Skin of body (tissue), 3 donors: ENCODE measurements at places on chromosomes 6 and 20.
A peak's percentile ranks its signal among the peaks of the same experiment; 100 is the strongest.

DNA sequence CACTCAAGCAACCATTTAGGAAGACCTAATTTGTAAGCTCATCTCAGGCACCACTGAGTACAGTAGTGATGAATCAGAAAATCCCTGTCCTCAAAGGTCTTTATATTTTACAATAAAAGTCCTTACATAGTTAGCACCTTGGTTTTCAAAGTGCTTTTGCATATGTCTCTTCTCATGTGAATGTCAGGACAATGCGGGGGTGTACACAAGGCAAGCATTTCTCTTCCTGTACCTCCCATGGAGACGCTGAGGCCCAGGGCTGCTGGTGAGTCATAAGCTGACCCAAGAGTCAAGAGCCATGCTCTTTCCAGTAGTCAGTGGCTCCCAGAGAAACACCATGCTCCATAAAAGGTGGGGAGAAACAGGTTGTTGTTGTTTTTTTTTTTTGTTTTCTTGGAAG, 174.0 kb downstream of the GJA10 start:
- no peak for DNase-seq

DNA sequence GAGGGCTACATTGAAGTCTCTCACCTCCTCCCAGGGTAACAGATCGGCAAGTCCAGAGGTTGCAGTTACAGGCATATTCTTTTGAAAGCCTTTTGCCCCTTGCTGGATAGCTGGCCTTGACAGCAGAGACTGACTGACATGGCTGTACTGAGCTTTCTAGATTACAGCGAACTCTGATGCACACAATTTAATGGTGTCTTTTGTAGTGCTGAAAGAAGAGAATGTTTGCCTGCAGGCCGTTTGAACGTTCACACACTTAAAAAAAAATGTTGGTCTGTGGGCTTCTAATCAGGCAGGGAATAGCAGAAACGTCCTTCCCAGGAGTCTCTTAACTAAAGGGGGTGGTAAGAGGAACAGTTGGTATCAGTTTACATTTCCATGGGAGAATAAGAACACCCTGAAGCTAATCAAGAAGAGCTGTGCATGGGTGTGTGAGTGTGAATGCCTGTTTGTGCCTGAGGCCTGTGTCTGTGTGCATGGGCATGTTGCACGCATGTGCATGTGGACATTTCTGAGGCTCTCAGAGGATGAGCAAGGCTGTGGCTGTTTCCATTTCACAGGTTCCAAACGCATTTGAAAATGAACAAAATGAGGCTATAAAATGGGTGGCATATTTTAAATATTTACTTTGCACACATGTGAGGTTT, 213.9 kb upstream of the SSTR4 start:
- DNase-seq = peak; percentile 47

DNA sequence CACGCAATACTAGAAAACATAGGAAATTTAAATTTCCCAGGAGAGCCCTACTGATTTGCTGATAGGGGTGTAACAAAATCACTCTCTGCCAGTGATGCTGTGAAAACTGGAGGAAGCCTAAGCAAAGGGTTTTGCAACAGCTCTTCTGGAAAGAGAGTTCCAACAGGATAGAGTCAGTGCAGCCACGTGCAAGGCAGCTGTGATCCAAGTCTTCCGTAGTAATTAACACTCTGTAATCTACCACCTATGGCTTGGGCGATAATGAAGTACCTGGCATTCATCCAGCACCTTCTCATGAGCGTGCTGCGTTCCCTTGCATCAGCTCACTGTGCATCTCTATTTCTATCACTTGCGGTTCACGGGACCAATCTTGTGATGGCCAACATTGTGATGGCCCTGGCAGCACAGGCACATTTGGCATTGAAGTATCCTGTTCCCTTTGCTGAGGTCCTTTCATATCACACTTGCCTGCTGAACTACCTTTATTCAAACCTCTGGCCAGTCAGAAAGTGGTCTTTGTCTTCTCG, 48.2 kb downstream of the IRF4 start:
- peak; percentile 67 for DNase-seq

- DNase-seq = peak; percentile 90
Measured at GRCh38 chr6:16338577-16339264, 100.3 kb downstream of the GMPR start.

DNA sequence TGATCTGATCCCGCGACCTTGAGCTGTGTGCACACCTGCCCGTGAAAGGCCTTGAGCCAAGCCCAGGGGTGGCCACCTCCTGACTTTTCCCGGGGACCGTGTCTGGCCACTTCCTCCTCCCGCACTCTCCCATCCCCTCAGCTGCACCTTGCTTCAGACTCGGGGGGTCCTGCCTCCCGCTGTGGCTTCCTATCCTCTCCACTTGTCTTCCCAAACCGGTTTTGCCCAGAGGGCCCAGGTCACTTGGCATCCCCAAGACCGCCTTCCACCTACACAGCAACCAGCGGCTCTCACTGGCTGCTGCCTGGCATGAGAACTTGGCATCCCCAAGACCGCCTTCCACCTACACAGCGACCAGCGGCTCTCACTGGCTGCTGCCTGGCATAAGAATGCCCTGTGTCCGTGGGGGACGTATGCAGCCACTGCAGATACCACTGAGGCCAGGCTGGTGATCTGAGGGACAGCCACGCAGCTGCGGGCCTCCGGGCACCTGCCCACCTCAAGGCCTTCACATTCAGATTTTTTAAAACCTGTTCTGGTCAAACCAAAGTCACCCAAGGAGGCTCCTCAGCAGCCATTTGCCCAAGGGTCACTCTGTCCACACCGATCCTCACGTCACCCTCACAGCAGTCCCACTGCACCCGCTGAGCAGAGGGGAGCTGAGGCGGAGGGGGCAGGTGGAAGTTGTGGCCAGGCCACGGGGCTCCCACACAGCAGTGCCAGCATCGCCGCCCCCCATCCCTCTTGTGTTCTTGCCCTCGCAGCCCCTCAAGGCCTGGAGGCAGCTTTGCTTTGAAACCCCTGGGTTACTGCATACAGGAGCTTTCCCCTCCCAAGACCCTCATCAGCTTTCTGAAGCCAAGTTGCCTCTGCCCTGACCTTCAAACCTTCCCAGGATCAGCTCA, 245.5 kb downstream of the TAF4 start:
- DNase-seq = no peak

GRCh38 chr6:168263351-168263905, 56.1 kb downstream of the DACT2 start:
- DNase-seq = no peak

DNA sequence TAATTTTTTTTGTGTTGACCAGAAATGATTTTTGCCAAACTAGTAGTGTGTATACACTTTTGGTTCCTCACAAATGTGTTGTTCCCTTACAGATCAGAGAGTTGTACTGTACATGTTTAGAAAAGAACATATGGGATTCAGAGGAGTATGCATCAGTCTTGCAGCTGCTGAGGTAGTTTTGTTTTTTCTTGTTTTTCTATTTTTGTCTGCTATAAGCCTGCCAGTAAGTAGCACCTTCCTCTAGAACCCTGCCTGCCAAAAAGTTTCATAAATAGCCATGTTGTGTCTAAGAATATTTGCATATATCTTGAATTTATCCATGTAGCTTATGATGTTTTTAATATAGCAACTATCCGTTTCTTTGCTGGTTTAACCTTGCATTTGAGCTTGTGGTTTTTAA, 46.4 kb downstream of the ORC3 start:
- no peak for DNase-seq

DNA sequence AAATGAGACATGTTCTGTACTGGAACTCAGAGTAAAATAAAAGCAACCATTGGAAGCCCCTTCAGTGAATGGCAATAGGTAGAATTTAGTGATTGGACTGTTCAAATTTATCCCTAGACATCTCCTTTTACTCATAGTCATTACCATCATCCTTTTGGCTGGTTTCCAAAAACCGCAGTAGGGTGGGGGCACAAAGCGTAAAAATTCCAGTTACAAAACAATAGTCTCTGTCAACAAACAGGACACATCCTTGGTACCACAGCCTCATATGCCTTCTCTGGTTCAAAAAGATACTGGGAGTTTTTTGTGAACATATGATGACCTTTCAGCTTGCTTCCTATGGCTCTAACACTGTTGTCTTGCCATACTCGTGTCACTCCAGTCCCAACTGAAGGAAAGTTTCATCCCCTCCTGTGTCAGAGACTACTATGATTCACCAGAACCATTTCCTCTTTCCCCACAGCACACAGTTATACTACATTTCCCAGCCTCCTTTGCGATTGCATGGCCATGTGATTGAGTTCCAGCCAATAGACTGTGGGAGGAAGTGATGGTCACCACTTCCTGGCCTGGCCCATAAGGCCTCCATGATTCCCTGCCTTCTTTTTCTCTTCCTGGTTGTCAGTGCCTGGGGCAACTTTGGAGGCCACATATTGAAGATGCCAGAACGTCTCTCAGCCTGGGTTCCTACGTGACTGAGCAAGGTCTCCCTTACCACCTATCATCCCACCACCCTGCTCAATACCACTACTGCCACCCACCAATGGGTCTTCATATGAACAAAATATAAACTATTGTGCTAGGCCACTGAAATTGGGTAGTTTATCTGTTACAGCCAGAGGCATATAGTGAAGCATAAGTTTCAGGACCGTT, 162.4 kb downstream of the ID4 start:
- DNase-seq = no peak

- DNase-seq = peak; percentile 0
Measured at GRCh38 chr6:109671733-109672132, 19.3 kb downstream of the AK9 start.

DNA sequence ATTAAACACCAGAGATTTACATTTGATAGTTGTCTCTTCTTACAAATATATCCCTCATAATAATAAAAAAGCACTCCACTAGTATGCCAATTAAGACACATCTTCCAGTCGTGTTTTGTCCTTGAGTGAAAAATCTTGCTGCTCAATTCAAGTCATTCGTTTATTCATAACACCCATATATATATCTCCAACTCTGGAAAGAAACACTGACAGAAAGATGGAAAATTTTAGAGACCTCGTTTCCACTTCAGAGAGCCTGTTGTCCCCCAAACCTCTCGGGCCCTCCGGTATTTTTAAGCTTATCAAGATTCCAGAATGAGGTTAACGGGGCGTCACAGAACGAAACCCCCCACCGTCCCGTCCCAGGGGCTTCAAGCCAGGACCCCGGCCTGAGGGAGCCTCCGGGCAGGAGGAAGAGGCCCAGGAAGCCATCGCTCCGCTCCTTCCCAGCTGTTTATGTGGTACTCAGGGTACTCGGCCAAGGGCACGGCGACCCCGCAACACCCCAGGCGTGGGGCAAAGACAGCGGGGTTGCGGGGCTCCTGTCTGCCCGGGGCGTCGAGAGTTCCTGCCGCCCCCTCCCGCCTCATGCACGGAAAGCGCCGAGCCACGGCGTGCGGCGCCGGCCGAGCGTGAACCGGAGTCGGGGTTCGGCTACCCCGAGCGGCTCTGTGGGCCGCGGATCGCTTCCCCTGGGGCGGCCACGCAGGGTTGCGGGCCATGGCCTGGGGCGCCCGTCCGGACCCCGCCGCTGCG, 623 bp upstream of the SNX9 start:
- DNase-seq = peak; percentile 28

- DNase-seq = no peak
Measured at GRCh38 chr6:49713346-49713745, at the start of gene CRISP2. Gene CRISP2, minus strand, starts transcription at chr6:49713543. Its CDS starts 4,347 bp downstream, at chr6:49709196.

DNA sequence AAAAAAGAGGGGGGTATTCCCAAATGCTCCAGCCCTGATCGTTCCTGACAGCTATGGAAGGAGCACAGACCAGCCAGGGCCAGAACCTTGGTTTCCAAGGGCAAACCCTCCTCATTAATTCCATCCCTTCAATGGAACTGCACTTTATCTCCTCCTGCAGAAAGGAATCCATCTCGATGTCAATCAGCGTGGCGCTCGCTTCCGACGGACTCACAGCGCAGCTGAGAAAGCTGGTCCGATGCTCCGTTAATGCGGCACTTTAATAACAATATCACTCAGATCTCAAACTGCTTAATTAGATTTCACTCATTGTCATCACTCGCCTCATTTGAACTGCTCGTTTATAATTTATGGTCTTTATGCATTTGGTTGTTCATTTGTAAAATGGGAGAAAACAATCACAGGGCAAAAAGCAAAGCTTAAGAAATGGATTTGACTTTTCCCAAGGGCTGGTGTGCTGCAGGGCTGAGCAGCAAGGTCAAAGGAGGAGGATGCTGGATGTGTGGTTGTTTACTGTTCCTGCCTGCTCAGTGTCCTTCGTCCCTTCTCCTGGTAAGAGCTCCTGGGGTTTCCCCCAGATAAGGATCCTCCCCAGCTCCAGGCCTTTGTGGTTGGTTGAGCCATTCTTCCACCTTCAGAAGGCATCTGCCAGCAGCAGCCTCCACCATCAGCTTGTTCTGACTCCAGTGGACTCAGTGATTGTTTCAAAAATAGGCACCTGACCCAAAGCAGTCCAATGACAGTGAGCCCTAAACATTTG, 152.7 kb downstream of the ANKRD60 start:
- DNase-seq = no peak

- DNase-seq = no peak
Measured at GRCh38 chr6:29813809-29814208, 13.8 kb upstream of the HLA-G start.

DNA sequence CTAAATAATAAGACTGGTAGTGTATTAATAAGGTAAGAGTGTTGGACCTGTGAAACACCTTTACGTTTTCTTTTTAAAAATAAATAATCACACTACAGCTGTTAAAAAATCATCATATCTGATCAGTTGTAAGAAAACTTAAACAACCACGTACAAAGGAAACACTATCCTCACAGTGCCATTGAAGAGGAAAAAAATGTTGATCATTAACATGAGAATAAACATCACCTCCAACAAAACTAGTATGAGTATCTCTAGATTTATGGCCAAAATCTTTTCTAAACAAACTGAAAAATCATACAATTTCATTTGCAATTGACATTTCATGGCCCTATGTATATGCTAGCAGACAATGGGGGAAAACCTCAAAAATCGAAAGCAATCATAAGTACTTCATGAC, 590 bp downstream of the EYS start:
- DNase-seq = no peak

DNA sequence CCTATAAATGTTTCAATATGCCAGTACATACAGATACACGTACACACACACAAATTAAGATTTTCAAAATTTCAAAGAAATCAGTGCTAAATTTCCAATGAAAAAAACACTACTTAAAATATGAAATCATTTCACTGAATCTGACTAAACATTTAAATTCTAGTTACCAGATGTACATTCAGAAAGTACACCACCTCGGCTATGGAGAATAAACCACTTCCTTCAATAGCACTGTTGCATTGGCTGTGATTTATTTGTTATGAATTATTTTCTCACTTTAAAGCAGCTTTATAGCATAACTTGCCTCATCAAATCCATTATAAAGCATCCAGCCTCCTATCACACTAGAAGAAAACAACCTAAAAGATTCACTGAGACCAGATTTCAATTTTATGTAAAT, 36.6 kb downstream of the HBS1L start:
- no peak for DNase-seq
